ENCODE measurements at places on chromosomes 7 and 10.

GRCh38 chr7:112587504-112587903 is 106.7 kb downstream of the LSMEM1 start:
- no peak for DNase-seq

DNA sequence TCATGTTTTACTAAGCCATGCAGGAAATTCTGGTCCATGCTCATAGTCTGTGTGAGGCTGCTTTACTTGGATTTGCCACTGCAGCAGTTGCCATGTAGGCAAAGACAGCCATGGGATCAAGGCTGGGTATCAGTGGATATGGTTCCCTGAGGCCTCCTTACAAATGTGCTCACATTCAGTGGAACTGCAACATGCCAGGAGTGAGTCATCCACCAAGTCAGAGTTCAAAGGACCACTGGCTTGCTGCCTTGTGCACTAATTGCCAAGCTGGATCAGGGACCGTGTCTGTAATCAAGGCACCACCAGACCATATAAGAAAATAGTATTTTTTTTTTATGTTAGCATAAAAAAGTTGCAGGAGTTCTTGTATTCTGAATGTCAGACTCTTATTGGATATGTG is 101.0 kb downstream of the CDCA7L start:
- no peak for DNase-seq

DNA sequence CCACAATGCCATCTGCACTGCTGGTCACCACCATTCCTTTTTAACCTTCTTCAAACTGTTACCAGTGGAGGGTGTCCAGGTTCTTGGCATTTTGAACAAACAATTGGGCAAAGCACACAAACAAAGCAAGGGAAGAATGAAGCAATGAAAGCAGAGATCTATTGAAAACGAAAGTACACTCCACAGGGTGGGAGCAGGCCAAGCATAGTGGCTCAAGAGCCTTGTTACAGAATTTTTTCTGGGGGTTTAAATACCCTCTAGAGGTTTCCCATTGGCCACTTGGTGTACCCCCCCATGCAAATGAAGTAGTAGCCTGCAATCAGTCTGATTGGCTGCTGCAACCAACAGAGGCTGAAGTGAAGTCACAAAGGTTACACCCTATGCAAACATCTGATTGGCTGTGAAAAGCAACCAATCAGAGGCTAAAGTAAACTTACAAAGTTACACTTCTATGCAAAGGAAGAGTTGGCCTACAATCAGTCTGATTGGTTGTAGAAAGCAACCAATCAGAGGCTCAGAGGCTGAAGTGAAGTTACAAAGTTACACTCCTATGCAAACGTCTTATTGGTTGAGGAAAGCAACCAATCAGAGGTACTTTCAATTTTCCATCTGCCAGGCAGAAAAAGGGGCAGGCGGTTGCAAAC is 103.2 kb upstream of the WAC start:
- peak; percentile 54 for DNase-seq

GRCh38 chr7:148711191-148712102 is 12.7 kb downstream of the CUL1 start:
- DNase-seq = no peak

DNA sequence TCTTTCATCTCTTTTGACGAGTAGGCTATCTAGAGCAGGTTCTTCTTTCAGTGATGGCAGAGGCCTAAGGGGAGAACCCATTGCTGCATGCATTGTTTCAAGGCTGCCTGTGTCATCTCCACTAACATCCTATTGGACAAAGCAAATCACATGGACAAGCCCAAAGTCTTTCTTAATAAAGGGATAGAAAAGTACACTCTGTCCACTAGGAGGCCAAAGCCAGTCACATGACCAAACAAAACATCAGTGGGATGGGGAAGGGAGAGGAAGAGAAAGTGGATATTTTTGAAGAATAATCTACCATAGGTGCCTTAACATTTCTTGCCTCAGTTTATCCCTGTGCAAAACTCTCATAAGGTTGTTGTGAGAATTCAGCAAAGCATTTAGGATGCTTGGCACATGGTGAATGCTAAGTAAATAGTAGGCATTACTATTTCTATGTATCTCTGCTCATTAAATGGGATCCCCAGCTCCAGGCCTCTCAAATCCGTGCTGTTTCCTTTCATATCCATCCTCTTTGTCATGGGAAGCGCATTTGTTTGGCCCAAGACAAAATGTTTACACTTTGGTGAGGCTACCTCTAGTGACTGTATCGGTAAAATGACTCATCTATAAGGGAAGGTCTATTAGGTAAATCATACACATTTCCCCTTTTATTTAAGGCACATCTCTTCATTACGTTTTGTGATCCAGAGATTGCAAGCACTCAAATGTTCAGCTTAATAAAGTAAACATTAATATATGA is 16.7 kb upstream of the CADPS2 start:
- DNase-seq = no peak

DNA sequence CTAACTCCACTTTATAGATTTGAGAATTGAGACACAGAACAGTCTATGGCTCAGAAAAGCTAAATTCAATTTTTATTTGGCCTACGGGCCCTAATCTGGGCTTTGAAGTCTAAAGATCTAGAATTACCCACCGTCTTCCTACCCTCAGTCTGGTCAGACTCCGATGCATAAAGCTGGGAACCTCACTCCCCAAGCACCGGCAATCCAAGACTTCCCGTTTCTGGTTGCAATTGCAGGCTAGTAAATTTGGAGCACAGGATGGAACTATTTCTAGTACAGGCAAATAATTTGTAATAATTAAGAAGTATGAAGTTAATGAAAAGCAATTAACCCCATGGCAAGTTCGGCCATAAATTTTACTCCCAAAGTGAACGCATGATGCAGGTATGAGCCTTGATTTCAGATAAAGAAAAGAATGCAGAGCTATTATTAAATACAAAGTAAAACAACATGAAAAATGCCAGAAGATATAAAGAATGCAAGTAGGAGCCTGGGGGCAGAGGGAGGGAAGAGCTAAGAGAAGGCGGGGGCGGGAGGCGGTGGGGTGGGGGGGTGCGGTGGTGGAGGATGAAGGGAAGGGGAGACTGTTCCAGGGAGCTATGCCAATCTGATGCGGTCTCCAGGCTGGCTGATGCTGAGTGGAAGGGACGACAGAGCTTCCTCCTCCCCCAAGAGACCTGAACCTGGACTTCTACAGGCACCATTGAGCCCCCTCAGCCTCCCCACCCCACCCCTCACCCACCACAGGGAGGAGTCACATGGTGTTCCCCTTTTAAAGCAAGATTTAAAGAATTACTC is 45.1 kb downstream of the BPGM start:
- peak; percentile 27 for DNase-seq

DNA sequence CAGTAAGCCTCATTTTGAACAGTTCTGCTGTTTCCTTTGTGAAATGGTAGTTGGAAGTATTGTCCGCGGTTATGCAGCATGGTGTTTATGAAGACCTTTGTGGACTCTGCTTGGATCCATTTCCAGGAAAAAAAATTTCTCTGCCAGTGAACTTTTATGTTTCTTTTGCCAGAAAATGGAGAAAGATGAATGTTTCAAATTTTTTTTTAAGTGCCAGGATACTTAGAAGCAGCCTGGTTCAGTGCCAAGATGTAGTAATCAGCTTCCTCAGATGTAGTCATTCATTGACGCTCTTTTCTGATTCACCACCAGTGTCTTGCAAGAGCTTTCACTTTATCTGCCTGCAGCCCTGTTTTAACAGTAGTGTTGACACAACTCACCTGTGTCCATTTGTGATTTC is 258.2 kb downstream of the SDK1 start:
- no peak for DNase-seq

DNA sequence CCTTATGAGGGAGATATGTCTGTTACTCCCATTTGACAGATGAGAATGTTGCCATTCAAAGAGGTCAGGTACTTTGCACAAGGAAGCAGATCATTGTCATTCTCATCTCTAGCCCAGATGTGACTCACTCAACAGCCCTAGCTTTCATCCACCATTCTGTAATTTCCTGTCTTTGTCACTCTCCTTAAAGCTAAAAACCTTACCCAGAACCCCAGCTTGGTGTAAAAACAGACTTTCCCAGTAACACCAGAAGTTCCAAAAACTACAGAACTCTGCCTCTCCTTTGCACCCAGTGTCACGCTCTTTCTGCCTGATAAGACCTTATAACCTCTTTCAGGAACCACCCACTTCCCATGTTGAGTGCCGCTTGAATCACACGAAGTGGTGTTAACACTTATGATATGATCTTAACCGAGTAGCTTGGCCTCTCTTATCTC is 89.1 kb upstream of the SP4 start:
- DNase-seq = no peak

DNA sequence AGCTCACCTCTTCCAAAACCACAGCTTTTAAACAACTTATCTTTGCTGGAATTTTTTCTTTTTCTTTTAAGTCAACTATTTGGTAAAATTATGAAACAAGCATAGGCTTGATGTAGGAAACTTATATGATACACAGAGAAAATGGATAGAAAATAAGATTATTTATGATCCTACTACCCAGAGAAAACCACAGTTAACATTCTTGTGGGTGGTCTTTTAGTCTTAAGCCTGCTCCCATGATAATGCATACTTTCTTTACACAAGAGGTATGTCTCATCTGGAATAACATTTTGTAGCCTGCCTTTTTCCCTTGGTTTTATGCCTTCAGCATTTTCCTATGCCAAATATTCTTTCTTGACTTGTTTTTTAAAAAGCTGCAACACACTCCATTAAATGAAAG is 21.4 kb downstream of the PLPP4 start:
- DNase-seq = no peak

GRCh38 chr7:138935465-138936011 is 45.7 kb downstream of the KIAA1549 start:
- no peak for DNase-seq

- no peak for DNase-seq
Observed at GRCh38 chr10:13184730-13185514, 23.6 kb downstream of the MCM10 start.

DNA sequence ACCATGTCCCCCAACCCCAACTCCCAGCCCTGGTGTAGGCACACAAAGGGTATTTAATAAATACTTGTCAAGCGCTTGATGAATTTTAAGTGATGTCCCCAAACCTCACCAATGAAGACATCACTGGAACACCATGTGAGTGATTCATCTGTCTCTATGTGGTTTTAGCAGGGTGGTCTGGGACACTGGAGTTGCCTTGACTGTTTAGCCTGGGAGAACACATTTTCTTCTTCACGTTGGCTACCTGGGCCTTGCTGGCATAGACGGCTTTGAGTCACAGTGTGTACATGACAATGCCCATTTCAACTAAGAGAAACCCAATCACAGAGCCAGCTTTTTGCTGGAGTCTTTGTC is 24.8 kb upstream of the SHH start:
- no peak for DNase-seq

DNA sequence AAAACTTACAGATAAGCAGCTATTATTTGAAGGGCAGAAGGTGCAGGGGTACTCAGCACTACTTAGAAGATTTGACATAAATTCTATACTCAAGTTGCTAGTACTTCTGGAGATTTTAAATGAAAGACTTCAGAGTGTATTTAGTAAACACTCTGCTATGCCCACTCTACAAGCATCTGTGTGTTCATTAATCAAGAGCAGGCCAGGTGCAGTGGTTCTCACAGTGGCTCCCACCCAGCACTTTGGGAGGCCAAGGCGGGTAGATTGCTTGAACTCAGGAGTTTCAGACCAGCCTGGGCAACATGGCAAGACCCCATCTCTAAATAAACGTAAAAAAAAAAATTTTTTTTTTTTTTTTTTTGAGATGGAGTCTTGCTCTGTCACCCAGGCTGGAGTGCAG is 38.9 kb upstream of the TOMM7 start:
- no peak for DNase-seq

GRCh38 chr7:114472896-114473512 is 58.4 kb downstream of the FOXP2 start:
- DNase-seq = no peak

- DNase-seq = no peak
Observed at GRCh38 chr10:86186633-86187032, 180.0 kb downstream of the GRID1 start.

DNA sequence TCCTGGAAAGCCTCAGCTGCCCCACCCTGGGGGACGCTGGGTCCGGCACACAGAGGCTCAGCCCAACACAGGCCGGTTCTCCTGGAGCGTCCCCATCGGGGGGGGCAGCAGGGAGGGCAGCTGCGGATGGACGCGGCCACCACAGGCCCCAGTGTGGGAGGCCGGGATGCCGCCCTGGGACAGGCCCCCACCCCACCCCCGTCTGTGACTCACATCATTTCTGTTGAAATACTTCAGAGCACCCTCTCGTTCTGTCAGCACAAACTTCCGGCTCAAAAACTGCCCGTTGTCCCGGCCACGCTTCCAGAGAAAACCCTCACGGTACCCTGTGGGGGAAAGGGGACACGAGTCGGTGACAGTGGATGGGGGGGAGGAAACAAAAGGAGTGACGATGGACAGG is 28.5 kb downstream of the GET4 start:
- no peak for DNase-seq

- no peak for DNase-seq
Observed at GRCh38 chr7:105838627-105839231, 37.7 kb downstream of the ATXN7L1 start.

- no peak for DNase-seq
Observed at GRCh38 chr7:141003172-141004065, 11.3 kb downstream of the MRPS33 start.

GRCh38 chr10:86345859-86346798 is 20.5 kb downstream of the GRID1 start:
- DNase-seq = no peak

DNA sequence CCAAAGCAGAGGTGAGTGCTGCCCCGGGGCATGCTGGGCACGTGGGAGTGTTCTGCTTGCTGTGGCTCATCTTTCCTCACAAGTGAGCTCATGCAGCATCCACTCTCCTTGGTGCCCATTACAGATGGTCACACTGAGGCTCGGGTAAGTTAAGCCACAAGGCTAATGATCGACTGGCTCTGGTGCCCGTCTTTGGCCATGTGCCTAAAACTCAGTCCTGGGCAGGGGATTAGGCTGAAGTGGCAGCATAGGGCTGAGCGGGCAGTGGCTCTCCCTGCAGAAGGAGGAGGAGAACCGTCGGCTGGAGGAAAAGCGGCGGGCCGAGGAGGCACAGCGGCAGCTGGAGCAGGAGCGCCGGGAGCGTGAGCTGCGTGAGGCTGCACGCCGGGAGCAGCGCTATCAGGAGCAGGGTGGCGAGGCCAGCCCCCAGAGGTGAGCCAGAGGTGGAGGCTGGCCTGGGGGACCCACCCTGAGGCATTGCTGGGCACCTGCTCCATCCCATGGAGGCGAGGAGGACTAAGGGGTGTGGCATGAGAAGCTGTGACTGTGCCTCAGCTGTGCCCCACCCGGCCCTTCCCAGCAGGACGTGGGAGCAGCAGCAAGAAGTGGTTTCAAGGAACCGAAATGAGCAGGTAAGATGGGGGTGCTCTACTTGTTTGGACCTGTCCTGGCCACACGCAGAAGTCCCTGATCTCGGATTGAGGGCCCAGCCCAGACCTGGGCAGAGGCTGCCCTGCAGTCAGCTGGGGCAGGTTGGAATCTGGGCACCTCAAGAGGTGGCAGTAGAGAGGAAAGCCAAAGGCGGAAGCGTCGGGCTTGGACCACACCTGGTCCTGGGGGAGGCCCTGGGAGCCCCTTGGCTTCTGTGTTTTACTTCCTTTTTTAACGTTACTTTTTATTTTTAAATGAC is 7.3 kb downstream of the PGAM2 start:
- no peak for DNase-seq

DNA sequence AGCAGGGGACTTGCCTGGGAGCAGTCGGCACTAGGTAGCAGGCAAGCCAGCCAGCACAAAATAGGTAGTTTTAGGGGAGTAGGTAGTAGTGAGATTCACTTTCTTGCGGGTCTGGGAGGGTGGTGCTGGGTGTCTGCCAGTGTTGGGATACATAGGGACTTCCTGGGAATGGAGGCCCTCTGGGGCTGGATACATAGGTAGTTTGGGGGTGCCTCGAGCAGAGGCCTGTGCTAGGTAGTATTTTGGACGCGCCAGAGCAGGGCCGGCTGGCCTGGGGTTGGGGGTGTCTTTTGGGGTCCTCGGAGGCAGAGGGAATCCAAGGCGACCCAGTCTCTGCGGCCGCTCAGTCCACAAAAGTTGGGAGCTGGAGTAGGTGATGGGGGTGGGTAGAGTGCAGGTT is 2.0 kb upstream of the HOXA3 start:
- DNase-seq = peak; percentile 6

Data from testis (tissue), 5 donors.